ENCODE measurements at places on chromosomes 3 and 15.

DNA sequence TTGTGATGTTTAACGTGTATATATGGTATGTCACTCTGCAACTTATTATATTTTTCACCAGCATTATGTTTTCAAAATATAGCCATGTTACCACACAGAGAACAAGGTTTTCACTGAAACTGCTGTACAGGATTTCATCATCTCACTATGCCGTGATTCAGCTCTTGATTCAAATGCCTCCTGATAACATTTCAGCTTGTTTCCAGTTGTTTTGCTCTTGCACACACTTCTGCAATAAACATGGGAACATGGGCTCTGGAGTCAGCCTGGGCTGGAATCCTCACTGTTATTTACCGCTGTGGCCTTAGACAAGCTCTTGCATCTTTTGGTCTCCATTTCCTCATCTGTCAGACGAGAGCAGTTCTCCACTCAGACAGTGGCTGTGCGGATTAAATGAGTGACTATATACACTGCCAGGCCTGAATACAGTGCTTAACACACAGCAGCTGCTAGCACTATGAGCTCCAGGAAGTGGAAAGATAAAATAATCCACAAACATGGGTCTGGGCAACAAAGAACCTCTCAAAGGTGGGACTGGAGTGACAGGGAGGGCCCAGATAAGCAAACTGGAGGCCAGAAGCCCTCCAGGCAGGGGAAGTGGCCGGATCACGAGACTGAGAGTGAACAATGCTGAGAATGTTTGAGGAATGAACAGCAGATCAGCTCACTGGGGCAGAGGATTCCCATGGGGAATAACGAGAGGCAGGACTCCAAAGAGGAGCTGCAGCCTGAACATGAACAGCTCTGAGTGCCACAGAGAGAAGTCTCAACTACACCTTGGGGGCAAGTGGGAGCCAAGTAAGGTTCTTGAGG, 17.7 kb downstream of the NTRK3 start:
- no peak for DNase-seq

GRCh38 chr15:57698243-57698642, 8.3 kb upstream of the POLR2M start:
- DNase-seq: no peak

DNA sequence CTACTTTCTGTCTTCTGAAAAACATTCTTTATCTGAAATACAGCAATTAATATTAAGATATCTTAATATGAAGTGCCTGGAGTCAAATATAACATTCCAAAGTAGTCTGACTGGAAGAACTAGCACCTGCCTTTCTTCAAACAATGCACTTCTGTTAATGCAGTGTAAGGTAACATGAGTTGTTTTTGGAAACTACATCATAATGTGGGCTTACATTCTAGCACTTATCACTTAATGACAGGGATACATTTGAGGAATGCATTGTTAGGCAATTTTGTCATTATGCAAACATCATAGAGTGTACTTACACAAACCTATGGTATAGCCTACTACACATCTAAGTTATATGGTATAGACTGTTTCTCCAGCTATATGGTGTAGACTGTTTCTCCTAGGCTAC, 49.2 kb downstream of the SLC15A2 start:
- DNase-seq: no peak

- peak; percentile 77 for DNase-seq
Observed at GRCh38 chr15:69557020-69557706, 104.5 kb downstream of the RPLP1 start.

GRCh38 chr3:46979958-46980497, 562 bp downstream of the NBEAL2 start:
- no peak for DNase-seq

DNA sequence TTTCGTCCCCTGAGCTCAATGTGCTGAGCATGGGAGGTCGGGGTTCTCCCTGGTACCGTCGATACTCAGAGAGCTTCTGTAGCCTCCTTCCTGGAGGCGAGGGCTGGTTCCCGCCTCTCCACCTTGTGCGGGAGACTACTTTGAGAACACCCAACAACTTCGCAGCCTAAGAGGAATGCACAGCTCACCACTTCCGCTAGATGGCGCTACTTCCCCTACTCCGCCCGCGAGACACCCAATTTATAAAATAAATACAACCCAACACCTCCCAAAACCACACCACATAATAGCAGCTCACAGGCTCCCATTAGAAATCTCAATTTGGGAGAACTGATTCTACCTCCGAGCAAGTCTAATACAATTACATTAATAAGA, 1.2 kb downstream of the RGMA start:
- peak; percentile 6 for DNase-seq

GRCh38 chr3:52032702-52033408, 23.5 kb downstream of the DUSP7 start:
- no peak for DNase-seq

GRCh38 chr3:61032991-61033390, 218.3 kb downstream of the FHIT start:
- DNase-seq: no peak

DNA sequence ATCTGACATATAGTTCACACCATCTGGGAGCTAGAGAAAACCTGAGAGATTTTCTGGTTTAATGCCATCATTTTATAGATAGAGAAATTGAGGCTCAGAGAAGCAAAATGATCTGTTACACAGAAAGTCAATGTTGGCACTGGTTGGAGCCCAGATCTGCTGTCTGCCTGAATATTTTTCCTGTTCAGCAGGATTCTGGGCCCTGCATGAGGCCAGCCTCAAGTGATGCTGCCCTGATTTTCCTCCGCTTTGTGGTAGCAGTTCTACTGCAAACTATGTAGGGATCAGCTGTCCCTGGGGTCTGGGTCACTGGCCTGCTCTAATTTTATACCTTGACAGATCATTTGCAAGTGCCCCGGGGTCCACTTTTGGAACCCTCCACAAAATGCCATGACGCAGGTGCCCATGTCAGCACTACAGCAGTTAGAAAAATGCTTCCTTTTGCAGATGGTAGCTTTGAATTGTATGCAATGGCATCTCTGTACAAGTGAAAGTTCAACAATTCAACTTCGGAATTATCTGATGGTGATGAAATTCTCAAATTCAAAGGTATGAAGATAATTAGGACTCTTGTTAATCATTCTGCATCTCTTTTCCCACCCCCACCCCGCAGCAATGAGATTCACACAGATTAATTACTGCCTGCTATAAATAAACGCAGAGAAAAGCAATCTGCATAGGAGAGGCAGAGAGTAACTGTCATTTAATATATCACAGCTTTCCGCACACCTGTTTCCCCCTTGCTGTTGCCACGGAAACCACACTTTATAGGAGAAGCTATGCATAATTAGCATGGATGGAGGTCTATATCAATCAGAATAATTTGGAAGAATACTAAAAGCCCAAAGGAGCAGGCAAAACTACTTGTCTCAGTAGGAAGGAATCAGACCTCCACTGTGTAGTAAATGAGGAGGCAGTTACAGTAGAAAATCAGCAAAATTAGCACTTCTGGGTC, 222.6 kb downstream of the PDCD6IP start:
- DNase-seq: no peak

DNA sequence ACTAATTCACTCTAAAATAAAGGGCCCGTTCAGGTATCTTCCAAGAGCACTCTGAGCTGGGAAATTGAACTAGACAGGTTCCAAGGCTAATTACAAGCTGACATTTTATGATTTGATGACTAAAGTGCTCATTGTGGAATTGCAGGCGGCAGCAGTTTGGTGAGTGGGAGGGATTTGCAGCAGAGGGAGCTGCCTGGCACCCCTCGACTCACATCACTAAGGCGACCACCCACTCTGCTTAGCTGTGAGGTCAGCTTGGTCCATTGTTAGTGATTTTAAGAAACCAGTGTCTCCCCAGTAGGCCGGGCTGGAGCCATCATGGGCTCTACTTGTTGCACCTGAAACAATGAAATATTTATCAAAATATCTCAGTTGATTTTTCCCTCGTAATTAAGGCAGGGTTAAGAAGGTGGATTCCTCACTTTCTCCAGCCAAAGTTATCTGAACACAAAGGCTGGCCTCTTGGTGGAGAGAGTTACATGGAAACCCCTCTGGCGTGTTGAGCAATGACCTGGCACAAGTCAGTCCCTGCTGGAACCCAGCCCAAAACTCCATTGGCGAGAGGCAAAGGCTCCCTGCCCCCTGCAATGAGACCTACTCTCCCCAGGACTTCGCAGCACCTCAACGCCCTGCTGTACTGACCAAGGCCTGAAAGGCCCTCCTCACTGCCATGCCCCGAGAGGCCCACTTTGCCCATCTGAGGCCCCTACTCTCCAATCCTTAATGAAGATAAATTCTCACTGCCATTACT, 65.0 kb upstream of the ATP2B2 start:
- DNase-seq: no peak

DNA sequence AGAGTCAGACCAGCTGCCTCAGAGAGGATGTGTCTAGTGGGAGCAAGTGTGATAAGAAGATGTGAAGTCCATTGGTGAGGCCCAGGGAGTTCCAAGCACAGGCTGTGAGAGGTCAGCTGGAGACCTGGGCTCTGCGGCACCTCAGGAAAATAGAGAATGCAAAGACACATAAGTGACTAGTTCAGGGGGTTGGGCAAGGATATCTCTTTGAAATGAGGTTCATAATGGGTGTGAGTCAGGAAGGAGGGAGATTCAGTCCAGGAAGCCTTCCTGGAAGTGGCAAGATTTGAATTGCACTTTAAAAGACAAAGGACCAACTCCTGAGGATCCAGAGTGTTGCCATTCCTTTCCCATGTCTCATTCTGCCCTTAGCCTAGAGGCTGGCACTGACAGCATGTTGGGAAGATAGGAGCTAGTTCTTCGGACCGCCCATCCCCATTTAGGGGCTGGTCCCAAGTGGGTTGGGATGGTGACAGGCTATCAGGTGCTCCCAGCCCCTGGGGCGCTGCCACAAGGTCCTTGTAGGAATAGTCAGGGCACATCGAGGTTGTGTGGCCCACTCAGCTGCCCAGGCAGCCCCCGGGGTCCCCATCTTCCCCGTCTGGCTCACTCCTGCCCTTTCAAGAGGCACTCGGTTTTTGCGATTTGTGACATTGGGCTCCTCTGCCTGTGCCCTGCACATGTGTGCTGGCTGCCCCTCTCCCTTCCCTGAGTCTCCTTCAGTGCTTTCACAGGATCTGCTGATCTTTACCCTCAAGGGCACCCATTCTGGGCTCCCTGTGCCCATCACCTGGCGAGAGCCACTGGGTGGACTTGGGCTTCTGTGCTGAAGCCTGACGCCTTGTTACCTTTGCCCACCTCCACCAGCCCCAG, 23.7 kb downstream of the ESYT3 start:
- no peak for DNase-seq

- no peak for DNase-seq
Observed at GRCh38 chr15:75238150-75238549, 20.0 kb upstream of the GOLGA6C start.

DNA sequence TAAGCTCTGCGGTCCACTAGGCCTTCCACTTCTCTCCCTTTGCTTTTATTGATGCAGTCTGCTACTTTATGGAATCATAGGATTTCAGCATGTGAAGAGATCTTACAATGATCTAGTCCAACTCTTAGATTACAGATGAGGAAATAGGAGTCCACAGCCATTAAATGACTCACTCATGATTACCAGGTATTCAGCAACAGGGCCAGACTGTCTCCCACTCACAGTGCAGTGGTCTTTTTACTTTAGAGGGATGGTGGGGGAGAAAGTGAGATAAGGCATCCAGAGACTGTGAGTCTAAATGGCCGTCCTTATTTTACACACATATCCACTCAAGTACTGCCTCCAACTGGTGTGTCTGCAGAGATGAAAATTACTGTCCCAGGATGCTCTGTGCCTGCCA, 88.5 kb upstream of the SKOR1 start:
- no peak for DNase-seq

- no peak for DNase-seq
Observed at GRCh38 chr3:53146319-53146891, 14.6 kb upstream of the PRKCD start.

DNA sequence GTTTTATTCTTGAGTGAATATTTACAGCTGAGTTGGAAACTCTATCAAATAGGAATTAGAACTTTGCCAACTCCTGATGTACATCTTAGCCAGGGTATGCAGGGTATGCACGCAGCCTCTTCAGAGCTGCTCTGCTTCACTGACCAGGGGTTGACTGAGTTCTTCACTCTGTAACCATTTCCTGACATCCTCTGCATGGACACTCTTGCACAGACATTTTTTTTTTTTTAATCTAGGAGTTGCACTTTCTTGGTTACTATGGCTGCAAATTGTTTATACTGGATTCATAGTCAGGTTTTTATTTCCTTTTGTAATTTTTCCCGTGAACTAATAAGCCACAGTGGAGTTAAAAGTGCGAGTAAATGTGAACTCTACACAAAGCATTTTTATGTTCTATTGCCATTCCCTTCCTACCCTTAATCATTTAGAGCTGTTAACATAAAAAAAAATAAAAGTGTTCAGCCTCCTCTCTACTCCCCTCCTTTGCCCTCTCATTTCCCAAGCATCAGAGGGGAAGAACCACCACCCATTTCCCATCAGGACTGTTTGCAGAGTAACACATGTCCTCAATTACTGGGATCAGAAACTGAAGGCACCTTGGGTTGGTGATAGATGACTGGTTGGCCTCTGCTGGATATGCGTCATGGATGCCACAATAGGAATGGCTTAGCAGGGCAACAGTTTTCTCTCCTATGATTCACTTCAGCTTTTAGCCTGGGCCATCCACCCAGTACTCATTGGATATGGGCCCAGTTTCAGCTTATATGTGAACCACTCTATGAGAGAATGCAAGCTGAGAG, 54.0 kb downstream of the DUT start:
- no peak for DNase-seq

DNA sequence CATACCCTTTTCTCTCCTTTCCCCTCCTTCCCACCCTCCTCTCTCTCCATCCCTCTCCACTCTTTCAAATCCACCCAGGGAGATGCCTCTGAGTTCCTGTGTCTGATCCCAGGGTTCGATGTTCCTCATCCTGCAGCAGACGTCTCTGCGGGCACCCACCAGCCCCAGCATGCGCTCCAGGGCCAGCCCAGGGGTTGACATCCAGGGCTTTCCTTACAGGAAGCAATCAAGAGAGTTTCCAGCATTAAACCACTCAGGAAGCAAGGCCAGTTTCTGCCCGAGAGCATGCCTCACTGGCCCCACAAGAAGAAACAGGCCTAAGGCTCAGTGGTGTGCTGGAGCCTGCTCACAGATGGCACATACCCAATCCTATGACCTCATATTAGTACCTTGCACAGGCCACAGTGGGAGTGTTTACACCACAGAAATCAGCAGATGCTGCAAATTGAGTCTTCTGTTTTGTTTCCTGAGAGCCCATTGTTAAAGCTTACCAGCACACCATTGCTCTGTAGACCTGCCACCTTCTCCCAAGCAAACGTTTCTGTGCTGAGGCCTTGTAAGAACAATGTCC, 13.2 kb downstream of the SLC6A1 start:
- no peak for DNase-seq

- DNase-seq: no peak
Observed at GRCh38 chr3:48015431-48016180, 610 bp downstream of the MAP4 start.

DNA sequence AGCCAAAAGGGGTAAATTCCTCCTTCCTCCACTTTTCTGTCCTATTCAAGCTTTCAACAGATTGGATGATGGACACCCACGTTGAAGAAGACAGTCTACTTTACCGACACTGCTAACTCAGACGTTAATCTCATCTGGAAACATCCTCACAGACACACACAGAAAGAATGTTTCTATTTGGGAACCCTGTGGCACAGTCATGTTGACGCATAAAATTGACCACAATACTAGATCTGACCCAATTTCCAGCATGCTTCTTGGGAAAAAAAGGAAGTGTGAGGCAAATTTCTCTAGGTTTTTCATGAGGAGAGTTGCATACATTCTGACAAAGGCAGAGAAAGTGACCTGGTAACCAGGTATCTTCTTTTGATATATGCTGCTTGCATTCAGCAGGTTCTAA, 594.1 kb downstream of the FGF12 start:
- no peak for DNase-seq

All from non-pigmented ciliary epithelial cell (primary cell).